ENCODE measurements at places on chromosomes 7 and 10.
A peak's percentile ranks its signal among the peaks of the same experiment; 100 is the strongest.

DNA sequence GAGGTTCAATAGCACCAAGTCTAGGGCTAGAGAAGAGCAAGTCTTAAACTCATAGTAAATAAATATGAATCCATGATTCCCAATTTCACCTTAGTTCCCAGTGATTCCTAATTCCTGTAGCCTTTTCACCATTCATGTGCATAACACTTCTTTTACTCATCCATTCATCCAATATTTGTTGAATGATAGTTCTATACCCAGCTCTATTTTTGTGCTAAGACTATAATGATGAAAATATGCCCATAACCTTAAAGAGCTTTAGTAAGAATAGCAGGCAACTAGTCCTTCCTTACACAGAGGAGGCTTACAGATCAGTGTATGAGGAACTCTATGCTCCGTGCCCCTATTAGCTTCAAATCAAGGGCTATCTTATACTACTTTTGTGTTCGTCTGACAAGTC lies 280.2 kb upstream of the CHRM2 start:
- no peak for DNase-seq

DNA sequence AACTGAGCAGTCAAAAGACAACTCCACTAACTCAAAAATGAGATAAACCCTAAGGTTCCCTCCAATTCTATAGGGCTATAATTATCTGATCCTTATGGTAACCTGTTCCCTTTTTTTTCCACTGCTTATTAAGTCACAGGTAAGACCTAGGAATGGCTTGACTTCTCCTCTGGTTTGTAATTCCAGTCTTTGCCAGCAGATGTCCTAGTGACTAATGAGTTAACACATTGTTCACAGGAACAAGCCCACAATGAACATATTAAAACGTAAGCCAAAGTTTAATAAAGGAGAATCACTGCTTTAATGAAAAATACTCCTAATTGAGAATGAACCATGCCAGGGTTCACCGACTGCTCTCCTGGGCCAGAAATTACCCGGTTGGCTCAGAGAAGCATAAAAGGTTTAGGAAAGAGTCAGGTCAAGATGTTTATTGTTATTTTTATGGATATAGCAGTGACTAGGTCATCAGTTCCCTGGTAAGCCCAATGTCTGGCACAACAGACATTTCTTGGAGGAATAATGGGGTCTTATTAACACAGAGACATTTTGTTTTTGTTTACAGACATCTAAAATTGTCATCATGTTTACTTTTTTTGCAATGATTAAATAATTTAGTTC lies 120.1 kb downstream of the ELAPOR2 start:
- DNase-seq, result peak; percentile 76

GRCh38 chr7:139721417-139721816 lies 56.4 kb downstream of the HIPK2 start:
- DNase-seq, result no peak

GRCh38 chr7:5479431-5479745 lies 55.8 kb upstream of the TNRC18 start:
- DNase-seq, result no peak

DNA sequence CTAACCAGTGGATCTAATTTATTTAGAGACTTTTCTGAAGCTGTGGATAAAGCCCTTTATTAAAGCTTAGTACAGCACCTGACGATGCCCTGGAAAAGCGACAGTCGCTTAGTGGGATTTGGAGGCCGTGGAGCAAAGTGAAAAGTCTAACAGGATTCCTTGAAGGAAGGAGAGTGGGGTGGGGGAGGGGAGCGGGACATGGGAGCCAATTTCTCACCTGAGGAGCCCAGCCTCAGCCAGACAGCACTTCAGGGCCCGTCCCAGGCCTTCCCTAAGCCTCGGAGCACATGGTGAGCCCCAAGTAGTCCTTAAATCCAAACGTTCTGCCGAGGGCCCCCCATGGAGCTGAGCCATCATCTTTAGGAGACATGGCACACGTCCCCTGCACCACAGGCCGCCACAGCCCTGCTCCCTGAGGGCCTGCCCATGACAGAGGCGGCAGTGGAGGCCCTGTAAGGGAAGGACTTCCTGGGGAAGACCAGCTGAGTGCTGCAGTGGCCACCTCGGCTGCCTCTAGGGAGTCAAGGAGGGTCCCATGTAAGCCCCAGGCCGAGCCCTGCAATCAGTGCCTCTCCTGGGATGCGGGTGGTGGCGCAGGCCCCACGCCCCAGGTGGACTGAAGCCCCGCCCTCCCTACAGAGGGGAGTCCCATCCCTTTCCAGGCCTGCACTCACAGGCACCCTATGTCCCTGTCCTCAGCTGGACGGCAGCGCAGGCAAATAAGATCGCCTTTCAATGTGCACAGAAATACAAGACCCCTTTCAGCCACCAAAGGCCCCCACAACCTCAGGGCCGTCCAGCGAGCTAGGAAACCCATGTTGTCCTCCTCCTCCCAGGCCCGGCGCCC lies 187.0 kb downstream of the MAD1L1 start:
- no peak for DNase-seq

DNA sequence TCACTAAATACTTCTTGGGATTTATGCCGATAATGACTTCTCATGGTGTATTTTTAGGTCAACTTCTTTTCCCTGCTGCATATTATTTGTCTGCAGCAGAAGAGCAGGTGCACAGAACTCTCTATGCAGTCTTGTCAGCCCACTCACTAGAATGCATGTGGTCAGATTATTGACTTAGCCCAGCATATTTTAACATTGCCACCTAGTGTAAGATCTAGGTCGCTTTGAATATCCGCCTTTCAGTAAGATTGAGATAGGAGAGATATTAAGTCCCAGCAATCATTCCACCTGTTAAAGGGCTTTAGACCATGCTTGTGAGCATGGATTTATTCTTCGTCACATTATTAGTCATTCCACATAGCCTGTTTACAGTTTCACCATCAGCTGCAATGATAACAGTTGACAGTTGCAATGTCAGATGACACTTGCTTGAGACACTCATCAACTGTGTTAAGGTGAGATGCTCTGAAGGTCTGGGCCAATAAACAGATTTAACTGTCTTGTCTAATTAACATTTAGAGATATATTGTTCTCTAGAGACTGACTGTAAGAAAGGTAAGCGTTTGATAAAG lies 491.7 kb downstream of the ARL4A start:
- peak; percentile 13 for DNase-seq
